ENCODE measurements at places on chromosomes 11 and 22. TPM values are rescaled to one million over a fixed set of nuclear protein-coding genes. Genes with fewer than 3 reads are reported as not detected.

DNA sequence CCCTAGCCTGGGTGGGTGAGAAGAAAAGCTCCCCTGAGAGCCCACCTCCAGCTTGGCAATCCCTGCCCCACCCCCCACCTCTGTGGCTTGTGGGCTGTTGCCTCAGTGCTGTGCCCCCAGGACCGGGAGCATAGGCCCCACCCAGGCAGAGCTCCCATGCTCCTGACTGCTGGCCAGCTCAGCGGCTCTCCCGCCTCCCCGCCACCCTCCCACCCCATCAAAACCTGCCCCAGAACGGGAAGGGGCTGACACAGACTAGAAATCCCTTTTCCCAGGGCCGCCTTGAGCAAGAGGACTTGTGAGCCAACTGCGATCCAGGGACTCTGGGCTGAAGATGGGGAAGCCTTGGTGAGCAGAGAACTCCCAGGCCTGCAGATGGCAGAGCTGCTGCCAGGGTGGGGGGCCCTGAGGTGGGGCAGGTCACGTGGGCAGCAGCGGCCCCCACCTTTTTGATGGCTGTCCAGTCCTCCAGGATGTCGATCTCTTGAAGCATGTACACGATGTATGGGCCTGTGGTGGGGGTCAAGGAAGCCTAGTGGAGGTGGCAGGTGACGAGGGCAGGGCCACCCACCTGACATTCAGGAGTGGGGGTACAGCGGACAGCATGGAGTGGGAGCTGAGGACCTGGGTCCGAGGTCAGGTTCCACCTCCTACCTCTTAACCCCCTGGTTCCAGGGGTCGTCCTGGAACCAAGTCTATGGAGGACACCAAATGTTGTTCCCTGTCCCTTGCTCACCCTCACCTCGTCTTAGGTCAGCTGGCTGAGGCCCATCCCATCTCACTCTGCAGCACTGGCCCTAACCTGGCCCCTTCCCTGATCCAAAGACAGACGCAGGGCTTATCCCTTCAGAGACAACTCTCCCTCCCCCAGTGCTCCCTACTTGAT lies 2.3 kb upstream of the RIN1 start:
- DNase-seq = no peak

The LAYN gene
- 6.4 TPM for total RNA-seq

DNA sequence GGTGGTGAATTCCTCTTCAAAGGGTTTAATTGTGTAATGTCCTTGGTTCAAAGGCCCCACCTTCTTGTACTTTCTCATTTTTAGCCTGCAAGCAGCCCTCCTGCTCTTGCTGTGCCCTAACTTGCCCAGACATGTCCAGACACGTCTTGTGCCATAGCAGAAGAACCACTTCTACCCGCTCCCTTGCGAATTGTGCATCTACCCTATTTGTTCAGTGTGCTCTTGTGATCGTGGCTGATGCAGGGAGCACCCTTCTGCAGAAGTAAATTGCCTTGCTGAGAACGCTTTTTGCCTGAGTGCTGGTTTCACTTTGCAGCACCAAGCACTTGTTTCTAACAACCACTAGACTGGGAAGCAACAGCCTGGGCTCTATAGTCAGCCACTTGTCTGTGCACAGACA lies 249.4 kb downstream of the SBF2 start:
- no peak for DNase-seq

GRCh38 chr22:23121000-23121421 lies 20.8 kb downstream of the RSPH14 start:
- no peak for DNase-seq

- no peak for DNase-seq
Observed at GRCh38 chr11:133058501-133058900, 473.8 kb downstream of the OPCML start.

- DNase-seq = no peak
Observed at GRCh38 chr11:83695046-83695445, 408.9 kb upstream of the CCDC90B start.

The TAF6L gene
- 20.2 TPM for total RNA-seq

DNA sequence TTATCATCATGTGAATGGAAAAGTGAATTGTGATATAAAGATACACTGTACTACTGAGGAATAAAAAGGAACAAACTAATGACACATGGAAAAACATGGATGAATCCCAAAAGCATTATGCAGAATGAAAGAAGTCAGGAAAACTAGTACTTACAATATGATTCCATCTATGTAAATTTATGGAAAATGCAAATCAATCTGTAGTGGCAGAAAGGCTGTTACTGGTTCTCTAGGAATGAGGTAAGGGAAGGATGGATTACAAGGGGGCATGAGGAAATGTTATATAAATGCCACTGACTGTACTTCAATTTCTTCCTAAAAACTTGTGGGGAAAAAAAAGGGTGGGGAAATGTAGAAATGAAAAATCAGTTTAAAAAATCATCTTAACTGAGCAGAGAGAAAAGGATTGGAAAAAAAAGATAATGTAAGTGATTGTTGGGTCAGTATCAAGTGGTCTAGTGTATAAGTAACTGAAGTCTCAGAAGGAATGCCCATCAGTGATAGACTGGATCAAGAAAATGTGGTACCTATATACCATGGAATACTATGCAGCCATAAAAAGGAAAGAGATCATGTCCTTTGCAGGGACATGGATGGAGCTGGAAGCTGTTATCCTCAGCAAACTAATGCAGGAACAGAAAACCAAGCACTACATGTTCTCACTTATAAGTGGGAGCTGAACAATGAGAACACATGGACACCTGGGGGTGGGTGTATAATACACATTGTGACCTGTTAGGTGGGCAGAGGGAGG lies 48.8 kb downstream of the USP35 start:
- DNase-seq = no peak

GRCh38 chr11:121592708-121593107 lies 139.9 kb upstream of the SORL1-AS1 start:
- no peak for DNase-seq

The SPECC1L gene
- total RNA-seq = 41.9 TPM

DNA sequence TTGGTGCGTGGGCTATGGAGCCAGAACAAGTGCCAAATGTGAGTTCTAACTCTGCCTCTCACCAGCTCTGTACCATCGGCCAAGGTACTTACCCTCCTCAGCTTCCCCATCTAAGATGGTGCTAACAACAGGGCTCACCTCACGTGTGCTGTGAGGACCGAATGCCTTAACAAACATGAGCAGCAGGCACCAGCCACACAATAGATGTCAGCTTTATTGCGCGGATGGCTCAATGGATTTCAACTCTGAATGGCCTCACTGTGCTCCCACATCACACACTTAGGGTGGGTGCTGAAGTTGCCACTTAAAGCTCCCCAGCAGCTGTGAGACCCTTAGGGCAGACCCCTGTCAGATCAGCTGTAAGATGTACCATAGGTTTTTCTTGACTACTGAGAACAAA lies 24.1 kb downstream of the RELT start:
- no peak for DNase-seq

The CCDC88B gene
- 119 TPM for total RNA-seq

The APOC3 gene
- total RNA-seq = not detected
